GM03348 (cell line): ENCODE measurements at places on chromosomes 1 and 21.

GRCh38 chr1:29397981-29398380, 161.7 kb downstream of the PTPRU start:
- no peak for DNase-seq

- DNase-seq = no peak
These were observed 97.5 kb downstream of the PLXNA2 start for GRCh38 chr1:208146650-208147049.

GRCh38 chr1:222347627-222348026, 200.3 kb downstream of the HHIPL2 start:
- DNase-seq = no peak

DNA sequence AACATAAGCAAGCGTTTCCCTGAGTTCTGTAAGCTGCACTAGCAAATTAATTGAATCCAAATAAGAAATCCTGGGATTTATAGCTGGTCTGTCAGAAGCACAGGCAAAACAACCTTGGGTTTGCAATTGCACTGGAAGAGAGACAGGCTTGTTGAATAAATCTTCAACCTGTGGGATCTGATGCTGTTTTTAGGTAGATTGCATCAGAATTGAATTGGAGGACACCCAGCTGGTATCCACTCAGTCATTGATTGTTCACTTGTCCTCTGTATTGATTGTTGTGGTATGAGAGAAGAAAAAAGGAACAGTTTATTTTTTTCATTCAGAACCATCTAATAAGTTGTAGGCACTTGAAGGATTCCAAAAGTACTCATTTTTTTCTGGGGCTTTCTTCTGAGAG, 497.4 kb downstream of the SIPA1L2 start:
- DNase-seq = no peak

DNA sequence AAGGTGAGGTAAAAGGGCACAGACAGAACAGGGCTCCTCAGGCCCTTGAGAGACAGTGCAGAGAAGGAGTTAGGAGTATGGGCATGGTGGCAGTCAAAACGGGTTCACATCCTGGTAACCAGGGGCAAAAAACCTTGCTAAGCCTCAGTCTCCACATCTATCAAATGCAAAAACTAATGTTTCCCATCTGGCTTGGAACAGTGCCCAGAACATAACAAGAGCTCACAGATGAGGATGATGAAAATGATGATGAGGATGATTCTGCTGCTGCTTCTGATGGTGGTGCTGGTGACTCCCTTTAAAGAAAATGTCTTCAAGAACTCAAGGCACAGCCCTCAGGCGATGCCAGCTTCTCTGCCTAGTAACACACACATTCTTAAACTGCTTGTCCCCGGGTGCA, 24.1 kb downstream of the HHIPL2 start:
- no peak for DNase-seq

DNA sequence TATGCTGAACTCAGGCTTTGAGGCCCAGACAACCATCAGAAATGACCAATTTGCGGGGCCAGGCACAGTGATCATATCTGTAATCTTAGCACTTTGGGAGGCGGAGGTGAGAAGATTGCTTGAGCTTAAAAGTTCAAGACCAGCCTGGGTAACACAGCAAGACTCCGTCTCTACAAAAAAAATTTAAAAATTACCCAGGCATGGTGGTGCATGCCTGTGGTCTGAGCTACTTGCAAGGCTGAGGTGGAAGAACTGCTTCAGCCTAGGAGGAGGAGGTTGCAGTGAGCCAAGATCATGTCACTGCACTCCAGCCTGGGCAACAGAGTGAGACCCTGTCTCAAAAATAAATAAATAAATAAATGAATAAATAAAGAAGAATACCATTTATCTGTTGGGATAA, 156.5 kb downstream of the EIF4G3 start:
- no peak for DNase-seq

DNA sequence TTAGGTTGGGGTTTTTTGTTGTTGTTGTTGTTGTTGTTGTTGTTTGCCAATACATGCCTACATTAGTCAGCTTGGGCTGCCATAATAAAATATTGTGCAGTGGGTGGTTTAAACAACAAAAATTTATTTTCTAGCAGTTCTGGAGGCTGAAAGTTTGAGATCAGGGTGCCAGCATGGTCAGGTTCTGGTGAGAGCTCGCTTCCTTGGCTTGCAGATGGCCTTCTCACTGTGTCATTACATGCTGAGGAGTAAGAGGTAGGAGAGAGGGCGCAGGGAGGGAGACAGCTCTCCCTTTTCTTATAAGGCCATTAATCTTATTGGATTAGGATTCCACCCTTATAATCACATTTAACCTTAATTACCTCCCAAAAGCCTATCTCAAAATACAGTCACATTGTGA, 52.7 kb downstream of the DIRAS3 start:
- no peak for DNase-seq

DNA sequence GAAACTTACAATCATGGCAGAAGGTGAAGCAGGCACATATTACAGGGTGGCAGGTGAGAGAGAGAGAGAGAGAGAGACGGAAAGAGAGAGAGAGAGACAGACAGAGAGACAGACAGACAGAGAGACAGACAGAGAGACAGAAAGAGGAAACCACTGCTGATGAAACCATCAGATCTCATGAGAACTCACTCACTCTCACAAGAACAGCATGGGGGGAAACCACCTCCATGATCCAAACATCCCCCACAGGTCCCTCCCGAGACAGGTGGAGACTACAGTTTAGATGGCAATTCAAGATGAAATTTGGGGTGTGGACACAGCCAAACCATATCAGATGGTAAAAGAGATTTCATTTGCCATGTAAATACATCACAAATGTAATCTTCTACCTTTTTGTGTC, 708.1 kb downstream of the MRPL39 start:
- DNase-seq = no peak

DNA sequence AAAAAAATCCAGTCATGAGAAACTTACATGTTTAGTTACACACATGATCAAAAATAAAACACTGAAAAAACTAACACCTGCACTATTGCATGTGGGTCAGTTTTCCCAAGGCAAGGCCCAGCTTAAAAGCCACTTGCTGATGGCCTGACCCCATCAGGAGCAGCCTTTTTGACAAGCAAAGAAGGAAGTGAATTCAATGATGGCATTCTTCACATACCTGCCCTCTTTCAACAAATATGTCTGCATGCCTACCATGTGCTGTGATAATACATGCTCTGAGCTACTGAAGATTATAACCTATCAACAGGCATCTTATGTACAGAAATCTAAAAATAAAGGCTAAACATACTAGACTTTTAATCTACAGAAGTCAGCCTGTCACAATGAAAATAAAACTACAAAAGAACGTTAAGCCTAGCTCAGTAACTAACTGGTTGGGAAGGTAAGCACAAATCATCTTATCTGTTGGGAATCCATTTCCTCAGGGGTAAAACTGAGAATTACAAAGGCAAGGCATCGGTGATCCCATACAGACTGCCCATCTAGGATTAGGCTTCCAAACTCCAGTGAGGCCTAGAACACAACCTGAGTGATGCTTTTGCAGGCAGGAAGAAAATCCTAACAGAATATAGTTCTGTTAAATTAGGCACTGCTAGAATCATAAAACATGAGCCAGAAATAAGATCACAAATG, 14.5 kb downstream of the SORT1 start:
- DNase-seq = no peak

DNA sequence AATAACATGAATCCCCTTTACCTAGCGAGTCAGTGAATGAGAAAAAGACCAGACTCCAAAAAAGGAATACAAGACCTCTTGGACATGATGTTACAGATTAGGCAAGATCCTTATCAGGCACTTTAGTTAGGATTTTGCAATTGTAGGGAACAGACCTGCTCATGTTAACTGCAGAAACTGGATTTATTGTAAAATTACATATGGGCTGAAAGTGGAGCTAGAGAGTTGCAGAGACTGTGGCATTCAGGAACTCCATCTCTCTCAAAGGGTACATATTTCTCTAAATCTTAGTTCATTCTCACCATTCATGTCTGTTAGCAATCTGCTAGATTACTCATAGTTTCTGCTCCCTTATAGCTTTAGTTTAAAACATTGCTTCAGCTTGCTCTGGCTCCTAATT, 142.2 kb downstream of the PAPPA2 start:
- DNase-seq = peak; percentile 18

GRCh38 chr1:17816511-17816910, 61.4 kb downstream of the ACTL8 start:
- no peak for DNase-seq

DNA sequence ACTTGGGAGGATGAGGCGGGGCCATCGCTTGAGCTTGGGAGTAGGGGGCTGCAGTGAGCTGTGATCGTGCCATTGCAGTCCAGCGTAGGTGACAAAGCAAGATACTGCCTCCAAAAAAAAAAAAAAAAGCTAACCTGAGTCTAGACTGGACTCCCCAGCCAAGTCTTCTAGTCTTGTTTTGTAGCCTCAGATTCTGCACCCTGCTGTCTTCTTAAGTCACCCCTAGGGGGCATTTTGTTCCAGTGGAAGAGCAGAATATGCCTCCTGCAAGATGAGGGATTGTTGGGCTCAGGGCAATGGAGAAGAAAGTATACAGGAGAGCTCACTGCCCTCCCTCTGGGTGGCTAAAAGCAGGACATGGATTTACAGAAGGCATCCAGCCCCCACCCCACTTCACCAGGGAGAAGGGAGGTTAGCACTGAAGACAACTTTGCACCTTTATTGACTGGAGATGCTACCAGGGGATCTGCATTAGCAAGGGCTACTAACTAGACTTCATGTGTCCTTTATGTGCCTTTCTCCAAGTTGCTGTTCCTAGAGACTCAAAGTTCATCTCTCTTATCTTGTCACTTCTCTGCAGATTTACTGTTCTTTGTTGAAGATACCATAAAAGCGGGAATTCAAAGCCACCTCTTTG, 15.3 kb upstream of the RNF187 start:
- DNase-seq = peak; percentile 49

DNA sequence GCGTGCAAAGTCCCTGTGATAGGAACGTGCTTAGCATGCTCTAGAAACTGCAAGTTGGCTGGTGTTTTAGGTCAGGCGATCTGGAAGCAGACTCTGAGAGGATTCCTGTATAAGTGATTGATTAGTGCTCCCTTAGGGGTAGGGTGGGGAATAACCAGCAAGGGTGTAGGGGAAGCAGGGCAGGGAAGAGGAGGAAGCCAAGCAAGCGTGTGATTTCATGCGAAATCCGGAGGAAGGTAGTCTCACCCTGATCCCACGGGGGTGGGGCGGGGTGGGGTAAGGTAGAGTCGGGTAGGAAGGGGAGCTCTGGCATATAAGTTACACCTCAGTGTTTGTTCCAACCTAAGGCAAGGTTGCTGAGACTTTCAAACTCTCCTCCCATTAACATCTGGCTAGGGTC, 24.9 kb upstream of the CTPS1 start:
- DNase-seq = no peak

GRCh38 chr1:217876896-217877295, 245.8 kb downstream of the SPATA17 start:
- no peak for DNase-seq

- peak; percentile 75 for DNase-seq
These were observed 80.6 kb upstream of the IPO9 start for GRCh38 chr1:201748335-201748734.

- DNase-seq = no peak
These were observed 9.8 kb downstream of the LGR6 start for GRCh38 chr1:202203238-202204039.

DNA sequence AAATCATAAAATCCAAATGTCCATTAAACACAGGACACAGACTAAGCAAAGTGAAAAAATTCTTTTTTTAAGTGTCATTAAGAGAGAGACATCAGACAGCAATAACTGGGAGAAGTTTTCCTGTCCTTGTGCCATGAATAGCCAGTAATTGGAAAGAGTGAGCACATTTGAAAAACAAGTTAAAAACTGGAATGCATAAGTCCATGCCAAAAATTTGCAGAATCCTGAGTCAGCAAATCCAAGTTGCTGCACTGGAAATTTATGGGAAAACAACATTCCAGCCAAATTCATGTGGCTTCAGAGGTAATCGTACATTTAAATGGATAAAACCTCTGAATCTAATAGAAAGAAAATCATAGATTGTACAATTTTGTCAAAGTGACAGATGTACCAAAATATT, 291.4 kb downstream of the LRRC40 start:
- peak; percentile 55 for DNase-seq

DNA sequence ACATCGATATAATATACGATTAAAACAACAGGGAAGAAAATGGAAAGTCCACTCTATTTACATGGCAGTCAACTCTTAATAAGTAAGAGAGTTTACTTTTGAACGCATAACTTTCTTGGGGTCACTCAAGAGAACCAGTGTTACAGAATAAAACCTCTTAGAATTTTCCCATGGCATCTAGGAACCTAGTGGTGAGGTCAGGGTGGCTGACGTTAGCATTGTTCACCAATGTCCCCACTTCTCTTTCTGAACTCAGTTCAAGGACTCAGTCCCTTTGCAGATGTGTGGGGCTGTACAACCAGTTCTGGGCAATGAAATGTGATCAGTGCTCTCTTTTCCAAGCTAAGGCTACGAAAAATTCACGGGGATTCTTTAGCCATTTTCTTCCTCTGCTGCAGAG, 2.6 kb upstream of the RNF2 start:
- no peak for DNase-seq

DNA sequence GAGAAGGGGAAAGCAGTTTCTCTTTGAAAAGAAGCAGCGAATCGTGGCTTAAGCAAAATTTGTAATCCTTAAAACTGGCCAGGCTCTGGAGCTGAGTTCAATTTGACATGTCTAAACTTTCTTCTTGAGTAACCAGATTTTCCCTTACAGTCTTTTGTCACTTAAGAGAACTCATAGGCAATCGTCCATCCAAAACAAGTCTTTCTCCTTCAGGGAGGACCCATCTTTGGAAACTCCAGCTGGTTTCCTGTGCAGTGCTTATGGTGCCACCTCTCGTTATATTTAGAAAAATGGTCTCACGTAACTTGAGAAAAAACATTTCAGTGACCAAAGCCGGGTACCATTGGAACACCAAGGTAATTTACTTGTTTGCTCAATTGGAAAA, 1.8 kb upstream of the PTTG1IP start:
- DNase-seq = peak; percentile 59

- DNase-seq = no peak
These were observed 14.1 kb downstream of the COP1 start for GRCh38 chr1:176193023-176193422.

DNA sequence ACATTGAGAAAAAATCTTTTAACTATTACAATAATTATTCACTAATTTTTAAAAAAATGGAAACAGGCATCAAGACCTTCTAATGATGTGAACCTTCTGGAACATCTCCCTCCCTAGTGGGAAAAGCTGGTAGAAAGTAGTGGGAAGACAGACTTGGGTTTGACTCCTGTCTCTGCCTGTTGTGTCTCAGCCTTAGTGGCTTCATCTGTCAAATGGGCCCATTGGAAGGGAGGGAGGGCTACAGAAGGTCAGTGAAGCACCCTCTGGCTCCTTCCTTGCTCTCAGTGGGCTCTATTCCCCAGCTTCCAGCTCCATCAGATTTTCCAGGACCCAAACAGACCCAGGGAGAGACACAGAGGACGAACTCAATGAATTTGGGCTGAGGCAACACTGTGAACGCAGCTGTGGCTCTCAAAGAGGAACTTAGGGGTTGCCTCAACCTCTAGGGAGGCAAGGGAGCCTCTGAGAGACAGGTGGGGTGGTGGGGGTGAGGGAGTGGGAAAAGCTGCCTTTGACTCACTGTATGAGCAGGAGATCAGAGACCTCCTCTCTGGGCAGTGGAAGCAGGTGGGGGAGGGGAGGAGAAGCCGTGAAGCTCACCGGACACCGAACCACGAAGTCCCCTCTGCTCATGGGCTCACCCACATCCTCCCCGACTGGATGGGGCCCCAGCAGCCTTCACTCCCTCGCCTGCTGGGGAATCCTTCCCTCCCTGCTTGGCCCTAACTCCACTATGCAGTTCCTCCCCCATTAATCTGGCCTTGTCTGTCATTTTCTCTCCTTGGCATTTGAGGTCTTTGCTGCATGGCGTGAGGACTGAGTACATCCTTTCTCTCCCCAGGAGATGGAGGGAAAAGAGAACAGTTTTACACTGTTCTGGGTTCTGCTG, 4.5 kb downstream of the CNR2 start:
- DNase-seq = no peak
